Stimulated activated CD8-positive, alpha-beta memory T cell treated with anti-CD3 and anti-CD28 coated beads, Interleukin-4, amount 100 ng/mL, for 4 hours (primary cell): ENCODE measurements at places on chromosomes 13 and 19.

- no peak for DNase-seq
These were observed 30.2 kb upstream of the ZNF331 start for GRCh38 chr19:53507523-53508442.

DNA sequence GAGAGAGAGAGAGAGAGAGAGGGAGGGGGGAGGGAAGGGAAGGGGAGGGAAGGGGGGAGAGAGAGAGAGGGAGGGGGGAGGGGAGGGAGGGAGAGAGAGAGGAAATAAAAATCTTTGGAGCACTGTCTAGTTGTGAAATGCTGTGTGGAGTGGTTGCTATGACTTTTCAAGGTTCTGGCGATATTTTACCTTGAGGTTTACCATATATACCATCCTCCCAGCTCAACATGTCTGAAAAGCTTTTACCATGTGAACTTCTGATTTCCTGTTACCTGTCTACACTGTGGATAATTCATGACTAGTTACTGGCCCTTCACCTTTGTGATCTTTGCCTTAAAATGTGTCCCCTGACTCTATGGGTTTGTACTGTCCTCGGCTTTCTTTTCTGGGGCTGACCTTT lies 38.2 kb downstream of the SERP2 start:
- no peak for DNase-seq

GRCh38 chr19:576768-577438 lies 4.5 kb downstream of the BSG start:
- no peak for DNase-seq

- no peak for DNase-seq
These were observed 524.1 kb upstream of the SLITRK5 start for GRCh38 chr13:87147076-87147475.

- DNase-seq, result no peak
These were observed 12.1 kb upstream of the ZNF681 start for GRCh38 chr19:23770672-23771250.

- no peak for DNase-seq
These were observed 30.3 kb upstream of the PDX1 start for GRCh38 chr13:27889471-27889870.

GRCh38 chr13:74229242-74229641 lies 95.0 kb upstream of the KLF12 start:
- no peak for DNase-seq

DNA sequence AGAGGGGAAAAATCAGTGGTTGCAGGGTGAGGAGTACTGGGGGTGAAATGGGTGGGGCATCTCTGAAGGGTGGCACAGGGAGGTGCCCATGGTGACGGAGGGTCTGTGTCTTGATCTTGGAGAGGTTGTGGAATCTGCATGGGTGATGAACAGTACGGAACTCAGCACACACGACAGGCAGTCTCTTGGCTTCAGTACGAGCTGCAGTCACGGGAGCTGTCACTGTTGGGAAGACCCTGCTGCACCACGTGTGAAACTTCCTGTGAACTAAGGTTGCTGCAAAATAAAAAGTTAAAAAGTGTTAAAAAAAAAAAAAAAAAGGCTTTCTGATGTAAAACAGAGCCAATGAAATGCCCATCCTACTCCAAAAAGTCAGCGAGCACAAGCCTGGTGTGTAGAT lies 34.3 kb downstream of the TEX29 start:
- DNase-seq, result no peak

- DNase-seq, result no peak
These were observed 102.0 kb downstream of the FOXO1 start for GRCh38 chr13:40564342-40565001.

DNA sequence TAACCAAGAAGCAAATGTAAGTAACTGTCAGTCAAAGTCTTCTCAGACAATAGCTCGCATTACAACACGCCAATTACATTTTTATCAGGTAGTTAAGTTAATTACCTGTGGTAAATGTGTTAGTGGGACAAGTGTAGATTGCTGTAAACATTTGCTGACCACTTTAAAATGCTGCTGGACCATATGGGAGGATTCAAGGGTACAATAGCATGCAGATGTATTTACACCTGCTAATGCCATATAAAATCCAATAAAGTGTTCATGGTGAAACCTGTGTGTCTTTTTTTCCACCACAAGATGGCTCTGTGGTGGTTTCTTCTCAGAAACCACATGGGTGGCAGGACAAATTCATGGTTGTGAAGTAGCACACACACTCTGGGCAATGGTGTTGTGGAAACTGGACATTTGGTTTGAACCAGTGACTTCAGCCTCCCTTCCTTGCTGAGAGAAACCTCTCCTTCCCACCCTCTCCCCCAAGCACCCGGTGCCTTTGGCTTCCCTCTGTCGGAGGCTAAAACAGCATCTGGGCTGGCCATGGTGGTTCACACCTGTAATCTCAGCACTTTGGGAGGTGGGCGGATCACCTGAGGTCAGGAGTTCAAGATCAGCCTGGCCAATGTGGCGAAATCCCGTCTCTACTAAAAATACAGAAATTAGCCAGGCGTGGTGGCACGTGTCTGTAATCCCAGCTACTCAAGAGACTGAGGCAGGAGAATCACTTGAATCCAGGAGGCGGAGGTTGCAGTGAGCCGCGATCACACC lies 18.1 kb upstream of the GTF3A start:
- no peak for DNase-seq

- DNase-seq, result no peak
These were observed 524.7 kb downstream of the GPC5 start for GRCh38 chr13:91922969-91923592.

- no peak for DNase-seq
These were observed 54.5 kb downstream of the FLT3 start for GRCh38 chr13:28045861-28046260.

- no peak for DNase-seq
These were observed 264.1 kb downstream of the NDFIP2 start for GRCh38 chr13:79745081-79745480.

- DNase-seq, result no peak
These were observed 5.9 kb upstream of the SIGLEC7 start for GRCh38 chr19:51135986-51136762.
